ENCODE measurements at places on chromosomes 5 and 9.

DNA sequence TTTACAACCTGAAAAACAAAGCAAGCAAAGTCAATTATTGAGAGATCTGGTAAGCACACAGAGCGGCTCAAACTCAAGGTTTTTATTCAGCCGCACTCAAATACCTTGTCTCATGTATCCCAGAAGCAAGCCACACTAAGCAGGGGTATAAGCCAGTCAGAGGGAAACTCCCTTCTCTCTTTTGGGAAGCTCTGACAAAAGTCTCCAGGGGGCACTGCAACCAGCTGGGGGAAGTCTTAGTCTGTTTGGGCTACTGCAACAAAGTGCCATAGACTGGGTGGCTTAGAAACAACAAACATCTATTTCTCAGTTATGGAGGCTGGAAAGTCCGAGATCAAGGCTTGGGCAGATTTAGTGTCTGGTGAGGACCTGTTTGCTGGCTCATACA lies 246.0 kb downstream of the ENC1 start:
- DNase-seq, result no peak

DNA sequence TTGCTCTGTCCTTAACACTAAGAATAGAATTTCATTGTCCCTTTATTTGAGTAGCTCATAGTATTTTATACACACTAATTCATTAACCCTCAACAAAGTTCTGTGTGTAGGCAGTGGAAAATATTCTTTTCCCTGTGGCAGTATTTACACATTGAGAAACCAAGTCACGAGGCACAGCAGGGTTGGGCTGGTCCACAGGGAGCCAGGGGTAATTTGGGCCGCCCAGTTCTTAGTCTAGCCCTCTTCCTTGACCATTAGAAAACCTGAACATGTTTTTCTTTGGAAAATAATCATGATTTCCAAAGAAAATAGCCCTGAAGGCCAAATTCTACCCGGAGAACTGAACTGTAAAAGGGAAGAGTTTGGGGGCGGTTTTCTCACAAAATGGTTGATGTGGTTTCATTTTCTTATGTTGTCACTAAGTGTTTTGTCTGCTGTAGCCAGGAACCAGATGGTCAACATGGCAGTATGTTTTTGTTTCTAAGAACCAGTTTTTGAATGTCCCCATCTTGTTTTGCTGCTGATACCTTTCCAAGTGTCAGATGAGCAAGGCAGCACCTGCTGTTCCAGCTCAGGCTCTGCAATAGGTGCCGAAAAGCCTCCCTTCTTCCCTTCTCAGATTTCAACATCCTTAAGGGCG lies 29.6 kb downstream of the ARHGEF28 start:
- DNase-seq, result no peak

DNA sequence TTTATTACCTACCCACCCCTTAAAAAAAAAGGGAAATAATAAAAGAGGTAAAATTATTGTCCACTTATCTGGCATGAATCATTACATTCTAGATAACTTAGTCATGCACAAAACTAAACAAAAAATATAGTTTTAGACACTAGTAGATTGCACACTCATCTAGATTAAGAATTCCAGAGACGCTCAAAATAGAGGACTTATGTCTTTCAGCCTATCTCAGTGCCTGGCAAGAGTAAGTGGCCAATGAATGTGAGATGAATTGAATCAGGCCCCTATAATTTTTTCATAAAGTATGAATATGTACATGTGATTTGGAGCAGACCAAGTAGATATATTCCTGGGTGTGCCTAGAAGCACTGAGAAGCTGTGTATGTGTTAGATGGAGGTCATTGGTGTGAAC lies 2.0 kb upstream of the RXFP3 start:
- no peak for DNase-seq

- DNase-seq, result no peak
Measured at GRCh38 chr5:174454890-174455289, 269.5 kb upstream of the MSX2 start.

GRCh38 chr5:123807177-123807945 lies 295.4 kb downstream of the CSNK1G3 start:
- no peak for DNase-seq

DNA sequence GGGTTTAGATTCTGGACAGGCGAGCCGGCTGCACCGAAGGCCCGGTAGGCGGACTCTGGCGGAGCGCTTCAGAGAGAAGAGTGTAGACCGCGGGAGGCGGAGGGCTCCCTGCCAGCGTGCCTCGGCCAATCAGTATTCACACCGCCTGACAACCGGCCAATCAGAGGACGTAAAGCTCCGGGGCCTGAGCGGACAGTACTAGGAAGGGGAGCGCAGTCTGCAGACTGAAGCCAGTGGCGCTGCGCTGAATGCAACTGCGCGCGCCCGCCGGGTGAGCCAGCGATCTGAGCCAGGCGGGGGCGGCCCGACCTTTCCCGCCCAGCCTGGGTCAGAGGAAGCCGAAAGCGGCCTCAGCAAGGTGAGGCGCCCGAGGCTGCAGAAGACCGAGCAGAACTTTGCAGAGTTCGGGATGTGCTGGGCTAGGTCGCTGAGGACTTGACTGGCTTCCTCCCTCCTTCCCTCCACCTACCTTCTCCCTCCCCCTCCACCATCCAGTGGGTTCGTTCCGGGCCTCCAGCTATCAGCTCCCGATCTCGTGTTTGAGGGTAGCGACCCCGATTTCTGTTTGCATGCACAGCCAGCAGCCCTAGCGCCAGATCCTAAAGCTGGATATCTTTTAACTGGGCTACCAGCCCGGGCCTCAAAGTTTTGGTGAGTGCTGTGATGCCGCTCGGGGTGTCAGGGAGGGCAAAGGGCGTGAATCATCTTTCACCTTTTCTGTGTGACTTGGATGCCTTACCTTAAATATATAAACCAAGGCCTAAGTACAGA lies at the start of gene DMRT2:
Gene DMRT2 (plus strand): TSS at position 233 of the 771 bp plus-strand sequence. CDS start 1,257 bp downstream, outside the sequence.
- DNase-seq, result no peak

- DNase-seq, result no peak
Measured at GRCh38 chr9:81964218-81965171, 21.2 kb downstream of the SPATA31D3 start.

GRCh38 chr5:53262348-53262970 lies 152.9 kb upstream of the MOCS2 start:
- no peak for DNase-seq

GRCh38 chr5:146529984-146530383 lies 14.0 kb upstream of the GPR151 start:
- no peak for DNase-seq

GRCh38 chr9:89177944-89178829 lies at the start of gene SHC3:
TSS of gene SHC3 (minus strand) at chr9:89178818. CDS start at chr9:89178460, 358 bp downstream.
- no peak for DNase-seq

GRCh38 chr9:130328349-130328801 lies 62.8 kb downstream of the HMCN2 start:
- DNase-seq, result no peak

DNA sequence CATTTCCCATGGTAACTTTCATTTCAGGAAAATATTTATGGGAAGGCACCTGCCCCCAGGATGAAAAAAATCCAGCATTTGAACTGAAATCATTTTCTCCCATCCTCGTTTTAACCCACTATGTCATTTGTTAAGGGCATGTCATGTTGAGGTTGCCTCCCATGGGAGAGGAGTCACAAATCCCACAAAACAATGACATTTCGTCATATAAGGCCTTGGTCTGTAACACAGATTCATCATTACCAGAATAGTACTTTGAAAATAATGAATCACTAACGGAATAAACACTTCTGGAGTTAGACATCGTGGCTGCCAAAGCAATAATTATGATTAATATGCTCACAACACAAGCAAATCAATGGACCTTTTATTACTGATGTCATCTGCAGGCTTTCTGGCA lies 274.1 kb downstream of the NDUFS4 start:
- no peak for DNase-seq

DNA sequence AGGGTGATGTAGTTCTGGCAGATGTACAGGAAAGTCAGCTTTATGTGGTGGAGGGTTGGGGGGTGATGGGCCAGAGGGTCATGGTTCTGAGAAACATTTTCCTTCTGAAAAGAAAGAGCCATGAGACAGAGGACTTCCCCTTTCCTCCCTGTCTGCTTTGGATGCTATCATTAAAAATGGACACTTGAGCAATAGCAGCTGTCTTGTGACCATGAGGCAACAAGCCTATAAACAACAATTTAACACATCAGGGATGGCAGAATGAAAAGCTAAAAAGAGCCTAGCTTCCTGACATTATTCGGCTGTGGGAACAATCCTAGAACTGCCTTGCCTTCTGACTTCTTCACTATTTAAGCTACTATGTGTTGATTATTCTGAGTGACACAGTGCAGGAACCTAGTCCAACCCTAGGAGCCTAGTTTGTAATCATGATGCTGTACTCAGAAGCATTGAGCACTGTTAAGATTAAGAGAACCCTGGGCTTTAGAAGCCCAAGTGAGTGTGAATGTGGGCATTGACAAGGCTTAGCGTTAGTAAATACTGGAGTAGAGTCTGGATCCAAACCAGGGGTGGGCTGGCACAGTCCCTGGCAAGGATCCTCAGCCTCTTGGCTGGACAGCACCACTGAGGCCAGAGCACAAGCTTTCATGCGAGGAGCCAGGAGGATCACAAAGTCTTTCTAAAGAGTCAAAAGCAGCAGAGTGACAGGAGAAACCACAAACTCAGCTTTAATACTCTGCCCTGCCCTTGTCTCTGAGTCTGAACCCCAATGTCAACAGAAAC lies 178.5 kb upstream of the EGFLAM start:
- DNase-seq, result no peak

DNA sequence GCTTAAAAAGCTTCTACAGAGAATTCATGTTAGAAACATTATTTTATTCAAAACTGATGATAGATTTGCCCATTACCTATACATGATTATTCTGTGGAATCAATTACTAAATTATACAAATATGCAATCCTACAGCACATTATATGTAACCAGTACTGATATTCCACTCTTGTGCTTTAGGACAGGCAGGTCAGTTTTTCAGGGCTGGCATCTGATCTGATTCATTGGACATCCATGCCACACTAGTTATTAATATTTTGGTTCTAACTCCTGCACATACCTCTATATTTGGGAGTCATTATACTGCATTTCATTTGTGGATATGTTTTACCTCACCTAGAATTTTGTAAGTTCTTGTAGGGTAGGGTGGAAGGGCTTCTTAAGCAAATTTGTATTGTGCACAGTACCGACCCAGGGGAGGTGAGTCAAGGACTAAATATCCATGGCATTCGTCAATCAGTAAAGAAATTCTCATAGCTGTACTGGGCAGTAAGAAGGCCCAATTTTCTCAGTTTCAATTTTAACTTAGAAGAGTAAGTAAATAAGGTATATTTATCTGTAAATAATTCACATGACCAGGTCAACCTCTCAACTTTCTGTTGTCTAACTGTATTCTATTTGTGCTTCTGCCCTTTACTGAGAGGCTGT lies 33.5 kb downstream of the ELOVL7 start:
- no peak for DNase-seq

- DNase-seq, result no peak
Measured at GRCh38 chr5:131530706-131531331, 104.2 kb downstream of the RAPGEF6 start.

GRCh38 chr9:12680341-12680740 lies 12.8 kb upstream of the TYRP1 start:
- DNase-seq, result no peak

- no peak for DNase-seq
Measured at GRCh38 chr5:159782197-159782994, 133.9 kb upstream of the ADRA1B start.

- DNase-seq, result no peak
Measured at GRCh38 chr5:78738693-78739300, 90.2 kb upstream of the LHFPL2 start.

- no peak for DNase-seq
Measured at GRCh38 chr5:7385681-7386080, 10.3 kb upstream of the ADCY2 start.
